ENCODE measurements at places on chromosomes 16 and 17.

DNA sequence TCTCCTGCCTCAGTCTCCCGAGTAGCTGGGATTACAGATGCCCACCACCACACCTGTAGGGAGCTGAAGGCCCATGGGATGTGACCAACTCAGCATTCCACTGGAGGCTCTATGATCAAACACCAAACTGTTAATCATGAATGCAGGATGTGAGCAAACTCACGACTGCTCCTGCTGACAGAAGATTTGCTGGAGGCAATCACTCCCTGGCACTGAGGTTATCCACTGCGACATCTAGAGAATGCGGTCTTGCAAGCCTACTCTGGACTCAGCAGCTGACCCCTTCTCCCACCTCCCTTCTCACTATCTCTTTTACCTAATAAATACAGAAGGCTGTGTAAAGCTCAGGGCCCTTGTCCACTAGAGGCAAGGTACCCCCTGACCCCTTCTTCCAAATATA is 4.9 kb downstream of the TEX14 start:
- no peak for DNase-seq

DNA sequence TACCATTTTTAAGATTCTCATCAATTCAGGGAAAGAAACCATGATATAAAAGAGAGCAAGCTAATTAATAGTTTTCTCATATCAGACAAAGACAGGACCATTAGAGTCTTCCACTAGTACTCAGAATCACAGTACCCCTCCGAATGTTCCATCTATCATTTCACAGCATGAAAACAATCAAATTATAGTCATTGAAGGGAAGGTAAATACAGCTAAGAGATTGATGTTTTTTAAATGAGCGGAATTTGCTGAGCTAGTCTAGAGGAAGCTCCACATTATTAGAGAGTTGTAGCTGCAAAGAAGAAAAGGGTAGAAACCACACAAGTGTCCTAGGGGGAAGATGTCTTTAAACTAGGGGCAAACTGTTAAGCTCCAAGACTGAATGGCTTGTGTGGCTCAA is 808.9 kb downstream of the CDH11 start:
- DNase-seq, result no peak

- no peak for DNase-seq
Measured at GRCh38 chr16:8505327-8505991, 84.9 kb downstream of the TMEM114 start.

DNA sequence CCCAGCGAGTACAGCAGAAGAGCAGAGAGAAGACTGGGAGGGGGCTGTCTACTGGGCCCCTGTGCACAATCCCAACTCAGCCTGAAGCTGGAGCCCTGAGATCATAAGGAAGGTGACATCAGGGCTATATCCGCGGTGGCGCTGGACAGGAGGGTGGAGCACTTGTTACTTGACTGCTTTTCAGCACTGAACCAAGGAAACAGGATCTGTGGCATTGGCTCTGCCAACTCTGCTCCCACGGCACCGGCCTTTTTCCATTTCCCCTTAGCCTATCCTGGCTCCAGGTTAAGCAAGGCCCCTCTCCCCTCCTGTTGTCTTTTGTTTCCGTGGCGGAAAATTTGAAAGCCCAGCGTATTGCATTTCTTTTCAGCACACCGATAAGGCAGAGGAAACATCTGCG is 125.0 kb upstream of the IRX3 start:
- no peak for DNase-seq

GRCh38 chr16:19184823-19185509 is 16.9 kb downstream of the SYT17 start:
- DNase-seq, result no peak

All from NCI-H1048 (cell line).